ENCODE measurements at places on chromosomes 6 and 20.

DNA sequence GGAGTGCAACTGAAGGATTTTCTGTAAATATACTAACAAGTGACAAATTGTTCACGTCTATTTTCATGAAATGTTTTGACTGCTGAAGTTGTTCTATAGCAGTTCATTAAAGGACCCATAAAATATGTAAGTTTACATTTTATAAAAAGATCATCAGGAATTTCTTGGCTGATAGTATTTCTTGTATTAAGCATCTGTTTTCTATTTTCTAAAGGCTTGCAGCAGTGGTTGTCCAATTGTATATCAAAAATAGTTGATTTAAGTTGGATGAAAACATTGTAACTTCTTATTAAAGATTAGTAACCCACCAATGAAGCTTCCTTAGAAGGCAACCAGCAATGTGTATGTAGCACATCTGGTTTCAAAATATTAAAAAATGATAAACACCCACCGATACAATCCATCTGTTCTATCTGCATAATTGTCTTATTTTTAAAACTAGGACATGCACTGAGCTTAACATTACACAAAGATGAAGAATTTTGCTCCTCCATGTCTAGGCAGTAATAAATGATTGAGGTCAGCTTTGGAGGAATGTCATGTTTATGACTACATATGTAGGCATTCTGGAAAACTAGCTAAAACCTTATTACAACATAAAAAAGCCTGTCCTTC is 301.3 kb upstream of the TCF21 start:
- DNase-seq: no peak

DNA sequence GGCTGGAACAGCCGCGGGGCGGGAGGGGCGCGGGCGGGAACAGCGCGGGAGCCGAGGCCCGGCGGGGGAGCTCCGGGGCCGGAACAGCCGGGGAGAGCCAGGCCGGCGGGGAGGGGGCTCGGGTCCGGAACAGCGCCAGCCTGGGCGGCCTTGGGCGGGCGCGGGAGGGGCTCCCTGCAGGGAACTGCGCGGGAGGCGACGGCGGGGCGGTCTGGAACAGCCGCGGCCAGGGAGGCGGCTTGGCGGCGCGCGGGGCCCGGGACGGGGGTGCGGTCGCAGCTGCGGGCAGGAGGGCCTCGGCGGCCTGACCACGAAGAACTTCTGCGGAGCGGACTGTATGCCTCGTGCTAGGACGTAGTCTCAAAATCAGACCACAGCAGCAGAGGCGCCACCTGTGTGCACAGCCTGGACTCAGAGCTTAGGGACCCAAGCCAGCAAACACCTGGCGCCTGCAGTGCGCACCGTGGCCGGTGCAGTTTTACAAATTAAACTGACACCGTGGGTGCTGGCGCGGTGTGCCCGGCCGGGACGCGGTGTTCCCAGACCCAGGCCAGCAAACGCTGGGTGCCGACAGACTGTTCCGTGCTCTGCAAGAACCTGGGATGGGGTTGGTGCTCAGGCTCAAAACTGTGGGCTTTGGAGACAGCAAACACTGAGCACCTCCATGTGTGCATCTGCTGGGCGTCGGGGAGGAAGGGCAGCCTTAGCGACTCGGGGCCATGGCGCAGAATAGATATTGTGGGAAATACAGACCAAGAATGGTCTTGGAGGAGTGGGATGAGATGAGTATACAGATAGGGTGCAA is 572 bp downstream of the ZNF341 start:
- peak; percentile 17 for DNase-seq

GRCh38 chr6:89970609-89971337 is 76.5 kb downstream of the GJA10 start:
- DNase-seq: peak; percentile 27

- no peak for DNase-seq
These were observed 22.9 kb upstream of the DDR1 start for GRCh38 chr6:30861257-30862048.

DNA sequence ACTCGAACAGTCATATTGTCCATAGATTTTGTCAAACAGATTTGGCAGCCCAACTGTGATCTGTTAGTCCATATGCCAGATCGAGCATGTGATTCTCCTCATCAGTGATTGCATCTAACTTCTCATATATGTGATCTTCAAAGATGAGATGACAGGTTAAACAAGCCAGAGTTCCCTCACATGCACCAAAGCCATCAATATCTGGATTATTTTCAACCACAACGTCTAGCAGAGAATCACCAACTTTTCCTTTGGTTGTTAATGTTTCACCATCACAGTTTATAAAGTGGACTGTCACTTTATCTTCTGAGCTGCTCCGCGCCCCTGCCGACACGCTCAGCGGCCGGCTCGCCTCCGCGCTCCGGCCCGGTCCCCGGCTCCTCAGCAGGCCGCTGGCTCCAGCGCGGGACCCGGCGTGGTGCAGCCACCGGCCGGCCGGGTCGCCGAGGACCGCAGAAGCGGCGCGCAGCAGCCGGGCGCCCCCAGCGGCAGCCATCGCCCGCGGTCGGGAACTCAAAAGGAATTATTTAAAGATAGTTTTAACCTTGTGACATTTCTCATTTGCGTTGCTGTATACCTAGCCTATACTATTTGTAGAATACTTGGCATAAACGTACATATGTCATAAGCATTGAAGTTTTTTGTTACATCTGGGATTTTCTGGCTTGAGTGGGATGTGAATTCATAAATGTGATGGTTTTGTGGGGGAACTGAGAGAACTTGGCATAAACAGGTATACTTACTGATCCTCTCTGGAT is 40.1 kb upstream of the DYNLRB1 start:
- peak; percentile 22 for DNase-seq

GRCh38 chr20:37319151-37319671 is 26.7 kb upstream of the SRC start:
- no peak for DNase-seq

GRCh38 chr6:156863504-156863903 is 86.3 kb downstream of the ARID1B start:
- no peak for DNase-seq

DNA sequence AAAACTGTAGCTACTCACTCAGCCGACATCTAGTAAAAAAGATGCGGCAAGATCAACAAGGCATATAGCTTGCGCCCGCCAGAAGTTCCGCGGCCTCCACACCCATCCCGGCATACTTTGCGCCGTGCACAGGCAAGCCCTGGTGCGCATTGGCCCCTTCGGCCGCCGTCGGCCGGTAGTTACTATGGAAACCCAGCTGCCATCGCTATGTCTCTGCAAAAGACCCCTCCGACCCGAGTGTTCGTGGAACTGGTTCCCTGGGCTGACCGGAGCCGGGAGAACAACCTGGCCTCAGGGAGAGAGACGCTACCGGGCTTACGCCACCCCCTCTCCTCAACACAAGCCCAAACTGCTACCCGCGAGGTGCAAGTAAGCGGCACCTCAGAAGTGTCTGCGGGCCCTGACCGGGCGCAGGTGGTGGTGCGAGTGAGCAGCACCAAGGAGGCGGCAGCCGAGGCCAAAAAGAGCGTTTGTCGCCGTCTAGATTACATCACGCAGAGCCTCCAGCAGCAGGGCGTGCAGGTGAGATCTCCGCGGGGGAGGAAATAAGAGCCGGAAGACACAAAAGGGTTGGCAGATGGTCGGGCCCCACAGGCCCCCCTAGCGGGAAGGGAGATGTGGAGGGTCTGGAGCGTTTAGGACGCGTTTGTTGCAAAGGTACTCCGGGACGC is at the start of gene IRAK1BP1:
IRAK1BP1 (plus strand) TSS at position 182 of the 671 bp plus-strand sequence; CDS start at position 208, 26 bp downstream.
- DNase-seq: peak; percentile 17

DNA sequence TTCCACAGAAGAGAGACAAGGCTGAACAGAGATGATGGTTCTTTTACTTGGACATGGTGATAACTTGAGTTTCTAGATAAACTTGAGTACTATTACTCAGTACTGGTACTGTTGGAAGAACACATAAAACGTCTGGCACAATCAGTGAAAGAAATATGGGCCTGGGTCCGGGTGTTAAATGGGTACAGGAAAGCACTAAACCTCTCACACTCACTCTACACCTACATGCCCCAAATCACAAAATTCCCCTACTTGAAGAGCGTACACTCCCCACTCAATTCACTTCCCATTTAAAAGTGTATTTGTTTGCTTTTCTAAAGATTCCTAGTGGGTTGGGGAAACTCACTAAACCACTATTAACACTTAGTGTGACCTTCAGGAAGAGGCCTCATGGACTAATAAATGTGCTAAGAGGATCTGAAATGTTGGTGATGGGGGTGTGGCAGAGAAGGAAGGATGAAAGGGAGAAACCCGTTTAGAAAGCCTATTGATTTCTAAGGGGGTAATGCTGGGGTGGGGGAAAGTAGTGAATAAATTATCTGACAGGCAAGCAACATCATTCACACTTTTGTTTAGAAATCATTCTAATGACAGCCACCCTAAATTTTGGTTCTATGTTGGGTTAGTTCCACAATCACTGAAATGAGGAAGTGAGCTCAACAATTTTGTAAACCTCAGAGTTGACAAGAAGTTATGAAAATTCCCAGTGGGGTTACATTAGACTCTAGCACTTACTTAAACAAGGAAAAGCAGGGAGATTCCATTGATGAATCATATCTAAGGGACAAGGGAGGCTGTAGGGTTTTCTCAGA is 222.6 kb upstream of the MARCKS start:
- DNase-seq: no peak

DNA sequence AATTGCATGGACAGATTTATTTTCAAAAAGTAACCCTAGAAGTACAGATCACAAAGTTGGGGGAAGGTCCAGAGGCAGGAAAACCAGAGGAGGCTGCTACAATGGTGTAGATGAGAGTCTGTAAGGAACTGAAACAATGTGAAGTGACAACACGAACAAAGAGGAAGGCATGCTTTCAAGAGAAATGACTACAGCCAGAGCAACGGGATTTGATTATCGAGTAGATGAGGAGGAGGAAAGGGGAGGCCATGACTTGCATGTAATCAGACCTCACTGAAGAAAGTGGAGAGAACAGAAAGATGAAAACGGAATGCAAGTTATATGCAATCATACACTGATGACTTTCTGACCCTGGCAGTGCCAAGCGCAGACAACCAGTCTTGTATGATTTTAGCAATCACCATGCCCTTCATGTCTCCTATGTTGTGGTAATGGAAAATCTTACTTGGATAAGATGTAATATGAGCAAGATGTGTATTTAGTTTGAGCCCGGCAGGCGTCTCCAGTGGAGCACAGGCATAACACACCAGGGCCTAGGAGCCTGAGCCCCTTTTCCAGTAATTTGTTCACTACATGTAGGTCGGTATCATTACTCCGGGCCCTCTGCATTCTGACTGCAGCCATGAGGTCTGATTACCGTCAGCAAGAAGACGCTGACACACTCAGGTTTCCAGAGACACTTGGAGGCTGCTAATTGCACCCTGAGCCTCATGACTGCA is 34.0 kb upstream of the FAM83C start:
- no peak for DNase-seq

DNA sequence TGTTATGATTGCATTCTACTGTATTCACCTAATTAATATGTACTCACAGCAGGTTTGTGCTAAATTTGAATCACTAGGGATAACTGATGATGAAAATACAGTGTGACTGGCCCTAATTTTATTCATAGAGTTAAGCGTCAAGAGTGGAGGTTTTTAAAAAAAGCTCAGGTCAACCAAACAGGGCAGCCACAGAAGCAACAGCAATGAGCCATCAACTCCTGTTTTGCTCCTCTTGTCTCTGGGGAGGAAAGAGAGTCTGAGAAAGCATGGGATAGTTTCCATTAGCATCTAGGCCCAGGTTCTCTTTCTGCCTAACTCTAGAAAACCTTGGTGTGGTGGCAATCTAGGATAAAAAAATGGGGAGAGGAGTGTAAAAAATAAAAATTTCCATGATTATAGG is 122.1 kb downstream of the OGFRL1 start:
- DNase-seq: no peak

- no peak for DNase-seq
These were observed 368.5 kb downstream of the TBC1D32 start for GRCh38 chr6:120965814-120966213.

DNA sequence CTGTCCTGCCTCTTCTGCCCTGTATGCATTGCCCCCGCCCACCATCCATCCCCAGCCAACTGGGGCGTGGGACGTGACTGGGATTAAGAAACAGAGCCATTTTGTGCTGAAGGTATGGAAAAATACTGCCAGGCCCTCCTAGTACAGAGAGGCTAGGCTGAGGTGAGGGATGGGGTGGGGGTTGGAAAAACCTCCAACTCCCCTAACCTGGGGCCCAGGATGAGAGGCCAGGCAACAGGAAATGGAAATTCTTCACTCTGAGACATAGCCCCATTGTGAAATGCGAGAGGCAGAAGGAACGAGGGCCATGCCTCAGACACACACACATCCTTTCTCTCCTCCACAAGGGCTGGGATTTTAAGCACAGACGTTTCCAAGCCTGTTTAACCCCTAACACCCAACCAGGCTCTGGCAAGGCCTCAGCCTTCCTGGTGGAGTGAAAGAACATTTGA is 19.9 kb downstream of the KCNK5 start:
- no peak for DNase-seq

DNA sequence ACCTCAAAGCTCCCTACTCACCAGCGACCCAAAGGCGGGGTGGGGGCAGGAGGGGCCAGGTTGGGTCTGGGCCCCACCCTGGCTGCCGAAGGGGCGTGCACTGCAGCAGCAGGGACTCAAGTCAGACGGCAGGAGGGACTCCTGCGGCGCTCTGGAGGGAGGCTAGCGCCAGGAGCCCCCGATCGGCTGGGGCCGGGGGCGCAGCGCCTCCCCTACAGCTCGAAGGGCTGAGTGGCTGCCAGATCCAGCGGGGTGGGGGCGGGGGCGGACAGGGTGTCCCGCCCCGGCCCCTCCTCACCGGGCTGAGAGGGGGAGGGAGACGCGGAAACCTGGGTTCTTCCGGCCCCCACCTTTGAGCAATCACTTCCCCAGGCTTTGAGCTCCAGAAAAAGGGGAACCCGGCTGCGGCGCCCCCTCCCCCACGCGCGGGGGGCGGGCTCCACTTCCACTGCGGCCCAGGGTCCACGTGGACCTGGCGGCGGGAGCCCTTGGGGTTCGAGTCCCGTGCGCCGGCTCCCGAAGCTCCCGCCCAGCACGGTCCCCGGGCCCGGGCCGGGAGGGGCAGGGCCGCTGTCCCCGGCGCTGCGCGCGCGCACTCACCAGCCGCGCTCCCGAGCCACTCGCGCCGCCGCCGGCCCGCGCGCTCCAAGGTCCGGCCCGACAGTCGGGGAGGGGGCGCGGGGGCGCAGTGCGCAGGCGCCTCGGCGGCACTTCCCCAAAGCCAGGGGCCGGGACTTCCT is at the start of gene RGS19:
RGS19 (minus strand) TSS at position 246 of the 740 bp plus-strand sequence. CDS start 2,632 bp downstream, outside the sequence.
- no peak for DNase-seq

DNA sequence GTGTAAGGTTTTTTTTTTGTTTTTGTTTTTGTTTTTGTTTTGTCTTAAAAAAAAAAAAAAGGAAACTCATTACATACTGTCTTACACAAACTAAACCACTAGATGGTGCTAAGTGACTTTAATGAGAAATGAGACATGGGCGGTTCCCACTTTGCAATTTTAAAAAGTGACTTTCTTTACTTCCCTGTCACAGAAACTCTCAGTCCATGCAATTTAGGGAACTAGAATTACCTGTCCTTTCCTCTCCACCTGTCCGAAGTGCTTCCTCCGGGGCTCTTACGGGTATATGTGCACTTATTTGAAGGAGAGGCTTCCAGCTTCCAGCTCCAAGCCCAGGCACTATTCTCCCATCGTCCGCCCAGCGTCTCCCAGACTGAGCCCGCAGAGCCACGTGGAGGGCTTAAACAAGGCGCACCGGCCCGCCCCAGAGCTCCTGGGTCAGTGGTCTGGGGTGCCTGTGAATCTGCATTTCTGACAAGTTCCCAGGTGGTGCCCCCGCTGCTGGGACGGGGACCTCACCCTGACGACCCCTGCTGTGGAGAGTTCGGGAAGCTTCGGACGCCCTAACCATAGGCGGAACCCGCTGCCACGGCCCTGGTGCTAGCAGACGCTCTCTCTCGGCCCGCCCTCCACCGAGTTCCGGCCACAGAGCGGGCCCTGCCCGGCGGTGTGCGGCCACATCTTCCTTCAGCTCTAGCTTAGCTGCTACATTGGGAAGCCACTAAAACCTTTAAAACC is 26.1 kb downstream of the BFSP1 start:
- no peak for DNase-seq

GRCh38 chr20:48298851-48299484 is 513.7 kb upstream of the SULF2 start:
- no peak for DNase-seq

All from caudate nucleus (tissue), 63 donors.